ENCODE measurements at places on chromosomes 2 and 18.

GRCh38 chr2:128320906-128321771 is 2.5 kb upstream of the HS6ST1 start:
- DNase-seq, result no peak

- DNase-seq, result no peak
These were observed 183.0 kb downstream of the PMAIP1 start for GRCh38 chr18:60082790-60083189.

DNA sequence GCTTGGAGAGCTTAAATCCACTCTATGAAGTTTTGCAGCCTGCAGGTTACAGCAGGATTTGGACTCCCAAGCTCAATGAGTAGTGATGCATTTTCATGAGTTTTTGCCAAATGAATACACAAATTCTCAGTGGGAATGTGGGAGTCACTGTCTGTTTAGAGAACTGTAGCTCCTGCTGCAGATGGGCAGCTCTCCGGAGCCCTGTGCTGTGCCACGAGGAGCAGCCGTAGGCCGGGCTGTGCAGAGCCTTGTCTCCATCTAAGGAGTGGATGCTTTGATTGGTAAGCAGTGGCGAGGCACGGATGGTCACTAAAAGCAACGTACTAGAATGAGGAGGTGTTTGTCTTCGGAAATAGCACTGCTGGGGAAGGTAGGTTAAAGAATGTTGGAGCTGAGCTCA is 96.0 kb upstream of the NFATC1 start:
- DNase-seq, result no peak

GRCh38 chr18:48517048-48517447 is 21.8 kb upstream of the CTIF start:
- DNase-seq, result no peak

GRCh38 chr18:76771192-76771799 is 51.1 kb upstream of the ZNF236 start:
- no peak for DNase-seq

GRCh38 chr18:13235981-13236380 is 17.4 kb downstream of the LDLRAD4 start:
- DNase-seq, result no peak

DNA sequence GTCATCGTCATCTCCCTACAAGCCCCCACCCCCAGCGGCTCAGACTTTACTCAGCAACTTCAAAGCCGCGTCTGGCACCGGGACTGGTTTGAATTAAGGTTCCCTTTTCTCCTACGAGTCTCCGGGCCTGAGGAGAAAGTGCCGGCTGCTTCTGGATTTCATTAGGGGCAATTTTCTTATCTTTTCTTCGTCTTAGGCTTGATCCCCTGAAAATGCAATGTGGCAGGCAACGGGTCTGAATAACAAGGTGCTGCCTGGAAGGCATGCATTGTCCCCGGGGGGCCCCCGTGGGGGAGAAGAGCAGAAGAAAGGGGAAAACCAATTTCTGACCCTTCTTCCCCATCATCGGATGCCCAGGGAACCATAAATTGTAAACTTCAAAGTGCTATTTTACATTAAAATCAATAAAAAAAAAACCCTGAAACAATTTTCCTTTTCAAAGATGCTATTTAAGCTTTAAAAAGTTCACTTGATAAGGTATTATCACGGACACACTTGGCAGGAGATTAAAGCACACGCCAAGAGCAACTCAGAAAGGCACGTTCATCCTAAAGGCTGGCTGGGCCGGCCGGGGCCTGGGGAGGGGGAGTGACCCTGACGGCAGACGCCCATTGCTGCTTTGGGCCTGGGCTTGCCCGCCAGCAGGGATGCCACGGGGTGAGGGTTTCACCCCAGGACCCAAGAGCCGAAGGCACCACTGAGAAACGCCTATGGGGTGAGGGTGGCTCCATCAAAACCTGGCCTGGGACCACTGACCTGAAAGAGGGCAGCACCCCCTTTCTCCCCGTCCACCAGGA is 230.4 kb downstream of the TWIST2 start:
- DNase-seq, result no peak

GRCh38 chr2:160751021-160751420 is 257.4 kb upstream of the RBMS1 start:
- DNase-seq, result no peak

DNA sequence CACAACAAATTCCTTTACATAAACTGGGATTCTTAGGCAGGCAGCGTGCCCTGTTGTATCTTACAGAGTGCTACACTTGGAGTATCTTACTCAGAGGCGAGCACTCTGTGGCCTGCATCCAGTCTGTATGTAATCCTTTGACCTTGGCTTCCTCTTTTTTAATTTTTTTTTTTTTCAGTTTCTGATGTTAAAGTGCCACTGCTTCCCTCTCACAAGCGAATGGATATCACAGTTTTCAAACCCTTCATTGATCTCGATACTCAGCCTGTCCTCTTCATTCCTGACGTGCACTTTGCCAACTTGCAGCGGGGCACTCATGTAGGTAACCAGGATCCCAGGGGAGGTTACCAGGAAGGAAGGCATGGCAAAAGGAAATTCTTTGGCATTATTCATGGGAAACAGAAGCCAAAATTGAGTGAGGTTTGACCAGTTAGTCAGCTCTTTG is 40.4 kb downstream of the GRHL1 start:
- no peak for DNase-seq

All from cortex of kidney (tissue), 1 donor.